A549 treated with dexamethasone at 1 μM for 4 hours (cell line): ENCODE measurements at places on chromosomes 5 and 9. TPM values are rescaled to one million over a fixed set of nuclear protein-coding genes. Genes with fewer than 3 reads are reported as not detected.

FAT2 gene
- 0.01 to 0.02 TPM in 2 of 5 replicates, not detected in the others for total RNA-seq

RAB3C gene
- not detected in 5 replicates for total RNA-seq

GNA14 gene
- total RNA-seq, result 0.09 TPM in 1 of 5 replicates, not detected in the others

NR4A3 gene
- 1.5 to 2.7 TPM (median 2.0 TPM) in 5 replicates for total RNA-seq

NEURL1B gene
- 9.2 to 14.0 TPM (median 11.5 TPM) in 5 replicates for total RNA-seq

EQTN gene
- total RNA-seq, result 0.20 to 0.21 TPM in 2 of 5 replicates, not detected in the others

TYRP1 gene
- total RNA-seq, result not detected in 5 replicates

NOL6 gene
- total RNA-seq, result 65.1 to 79.6 TPM (median 79.1 TPM) in 5 replicates

LPAR1 gene
- 18.5 to 24.7 TPM (median 23.6 TPM) in 5 replicates for total RNA-seq

STK32A gene
- 0.18 to 0.30 TPM (median 0.25 TPM) in 5 replicates for total RNA-seq

ARSB gene
- 8.8 to 12.1 TPM (median 10.4 TPM) in 5 replicates for total RNA-seq

NEUROG1 gene
- not detected in 5 replicates for total RNA-seq

OGN gene
- total RNA-seq, result not detected in 5 replicates

PCDHGA2 gene
- total RNA-seq, result 0.46 to 0.83 TPM (median 0.69 TPM) in 5 replicates

TMEM252 gene
- not detected in 5 replicates for total RNA-seq

MARCOL gene
- not detected in 5 replicates for total RNA-seq

TRPM6 gene
- total RNA-seq, result 2.1 to 3.0 TPM (median 2.4 TPM) in 5 replicates

KLF9 gene
- total RNA-seq, result 3.5 to 5.7 TPM (median 5.2 TPM) in 5 replicates

MGAT4B gene
- total RNA-seq, result 170 to 190 TPM (median 176 TPM) in 5 replicates

DCP2 gene
- 9.2 to 14.8 TPM (median 11.9 TPM) in 5 replicates for total RNA-seq

PCDHB2 gene
- total RNA-seq, result 3.1 to 3.9 TPM (median 3.5 TPM) in 5 replicates

EGR1 gene
- 8.6 to 14.0 TPM (median 11.8 TPM) in 5 replicates for total RNA-seq

SPATA31E1 gene
- 0.02 TPM in 1 of 5 replicates, not detected in the others for total RNA-seq

SLCO6A1 gene
- total RNA-seq, result not detected in 5 replicates

FBXL7 gene
- total RNA-seq, result 1.2 to 1.7 TPM (median 1.6 TPM) in 5 replicates

ANKRD31 gene
- 0.03 to 0.06 TPM (median 0.05 TPM) in 4 of 5 replicates, not detected in the other for total RNA-seq

CACNA1B gene
- 0.01 to 0.05 TPM (median 0.03 TPM) in 5 replicates for total RNA-seq

ADCY2 gene
- not detected in 5 replicates for total RNA-seq

PLAC8L1 gene
- 0.21 to 0.38 TPM (median 0.27 TPM) in 3 of 5 replicates, not detected in the others for total RNA-seq

SPATA31D1 gene
- total RNA-seq, result not detected in 5 replicates

PRDM9 gene
- total RNA-seq, result not detected in 5 replicates
